ENCODE measurements at places on chromosomes 7 and 10.

DNA sequence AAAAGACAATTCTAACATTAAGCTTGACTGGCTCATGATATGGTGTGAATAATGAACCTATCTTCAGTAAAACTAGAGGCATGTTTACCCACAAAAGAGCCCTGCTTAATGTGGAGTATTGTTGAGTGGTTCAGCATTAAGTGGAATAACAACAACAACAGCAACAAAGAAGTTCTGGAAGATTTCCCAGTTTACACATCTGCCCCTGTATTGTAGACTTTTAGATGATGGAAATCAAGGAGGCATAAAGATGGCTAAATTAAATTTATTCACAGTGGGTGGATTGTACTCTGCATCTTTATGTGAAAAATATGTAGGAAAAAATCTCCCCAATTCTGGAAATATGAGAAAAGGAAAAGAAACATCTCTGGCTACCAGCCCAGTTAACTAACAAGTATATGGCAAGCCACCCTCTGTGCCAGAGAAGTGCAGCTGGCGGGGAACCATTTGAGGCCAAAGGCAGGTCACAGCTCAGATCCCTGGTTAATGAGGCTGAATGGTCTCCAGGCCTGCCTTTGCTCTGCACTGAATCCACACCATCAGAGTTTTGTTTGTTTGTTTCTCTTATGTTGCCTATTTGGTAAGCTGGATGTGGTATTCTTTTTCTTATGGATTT, 186.0 kb downstream of the SEMA3D start:
- no peak for DNase-seq

- no peak for DNase-seq
Observed at GRCh38 chr7:92635538-92635937, 45.3 kb upstream of the FAM133B start.

DNA sequence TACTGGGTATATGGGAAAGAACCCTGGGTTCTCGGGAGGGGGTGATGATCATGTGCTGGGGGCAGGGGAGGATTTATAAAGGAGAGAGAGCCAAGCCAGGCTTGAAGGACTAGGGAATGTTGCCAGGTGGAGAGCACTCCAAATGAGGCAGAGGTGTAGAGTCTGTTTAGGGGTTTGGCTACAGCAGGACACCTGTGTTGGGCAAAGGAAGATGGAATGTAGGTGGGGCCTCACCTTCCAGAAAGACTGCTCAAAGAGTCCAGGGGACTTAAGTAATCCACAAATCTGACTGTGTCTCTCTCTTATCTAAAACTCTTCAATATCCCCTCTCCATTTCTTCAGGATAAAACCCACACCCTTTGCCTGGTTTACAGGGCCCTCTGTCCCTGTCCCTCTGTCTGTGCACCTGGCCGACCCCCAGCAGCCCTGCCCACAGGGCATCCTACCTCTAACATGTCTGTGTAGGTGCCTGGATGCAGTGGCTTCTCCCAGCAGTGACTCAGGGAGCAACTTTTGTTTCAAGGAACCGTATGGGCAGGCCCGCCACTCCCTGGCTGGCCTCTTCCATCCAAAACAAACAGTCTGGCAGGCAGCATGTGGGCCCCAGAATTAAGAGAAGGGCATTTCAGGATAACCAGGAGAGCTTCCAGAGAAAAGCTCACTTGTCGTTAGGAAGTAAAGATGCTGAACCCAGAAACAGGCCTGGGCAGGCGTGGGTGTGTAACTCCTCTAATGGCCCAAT, 10.6 kb upstream of the PLEKHA1 start:
- no peak for DNase-seq

GRCh38 chr7:138980563-138981291, 462 bp downstream of the KIAA1549 start:
- DNase-seq = no peak

DNA sequence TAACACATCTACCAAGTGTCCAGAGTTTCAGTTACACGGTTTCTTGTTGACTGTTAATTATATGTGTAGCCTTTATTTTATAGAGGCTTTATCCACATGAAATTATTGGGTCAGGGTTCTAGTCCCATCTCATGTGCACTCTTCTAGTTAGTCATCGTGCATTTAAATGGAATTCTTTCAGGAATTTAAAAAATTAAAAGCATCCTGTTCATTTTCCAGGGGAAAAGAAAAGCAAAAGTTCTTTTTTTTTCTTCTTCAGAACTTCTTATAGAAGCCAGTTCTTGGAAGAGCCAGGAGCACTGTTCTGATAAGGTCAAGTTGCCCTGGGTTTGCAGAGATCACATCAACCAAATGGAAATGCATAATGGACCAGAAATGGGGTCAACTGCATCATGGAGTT, 324.7 kb downstream of the INHBA start:
- no peak for DNase-seq

GRCh38 chr7:107078517-107078966, 34.0 kb downstream of the PRKAR2B start:
- DNase-seq = peak; percentile 60

DNA sequence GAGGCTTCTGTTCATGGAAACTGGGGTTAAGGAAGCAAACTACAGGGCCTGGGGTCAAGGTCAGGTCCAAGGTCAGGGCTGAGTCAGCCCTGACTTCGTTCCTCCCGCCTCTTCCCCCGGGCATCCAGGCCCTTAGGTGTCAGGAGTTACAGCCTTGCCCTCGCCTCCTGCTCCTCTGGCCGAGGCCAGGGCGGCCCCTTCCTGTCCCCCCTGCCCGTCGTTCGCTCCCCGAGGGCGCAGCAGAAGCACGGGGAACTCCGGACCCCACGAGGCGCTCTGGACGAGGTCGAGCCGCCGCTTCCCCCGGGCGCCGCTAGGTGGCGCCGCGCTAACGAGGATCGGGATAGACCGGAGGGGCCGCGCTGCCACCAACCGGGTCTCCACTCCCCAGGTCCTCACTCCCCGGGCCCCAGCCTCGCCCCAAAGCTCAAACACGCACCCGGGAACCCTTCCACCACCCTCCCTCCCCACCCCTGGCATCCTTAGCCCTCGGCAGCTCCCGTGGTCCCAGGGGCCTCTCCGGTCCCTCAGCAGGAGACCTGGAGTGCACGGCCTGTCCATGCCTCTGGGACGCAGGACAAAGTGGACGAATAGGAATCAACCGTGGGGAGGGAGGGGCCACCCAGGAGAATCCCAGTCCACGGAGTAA, 59.2 kb upstream of the MYL10 start:
- DNase-seq = peak; percentile 66

DNA sequence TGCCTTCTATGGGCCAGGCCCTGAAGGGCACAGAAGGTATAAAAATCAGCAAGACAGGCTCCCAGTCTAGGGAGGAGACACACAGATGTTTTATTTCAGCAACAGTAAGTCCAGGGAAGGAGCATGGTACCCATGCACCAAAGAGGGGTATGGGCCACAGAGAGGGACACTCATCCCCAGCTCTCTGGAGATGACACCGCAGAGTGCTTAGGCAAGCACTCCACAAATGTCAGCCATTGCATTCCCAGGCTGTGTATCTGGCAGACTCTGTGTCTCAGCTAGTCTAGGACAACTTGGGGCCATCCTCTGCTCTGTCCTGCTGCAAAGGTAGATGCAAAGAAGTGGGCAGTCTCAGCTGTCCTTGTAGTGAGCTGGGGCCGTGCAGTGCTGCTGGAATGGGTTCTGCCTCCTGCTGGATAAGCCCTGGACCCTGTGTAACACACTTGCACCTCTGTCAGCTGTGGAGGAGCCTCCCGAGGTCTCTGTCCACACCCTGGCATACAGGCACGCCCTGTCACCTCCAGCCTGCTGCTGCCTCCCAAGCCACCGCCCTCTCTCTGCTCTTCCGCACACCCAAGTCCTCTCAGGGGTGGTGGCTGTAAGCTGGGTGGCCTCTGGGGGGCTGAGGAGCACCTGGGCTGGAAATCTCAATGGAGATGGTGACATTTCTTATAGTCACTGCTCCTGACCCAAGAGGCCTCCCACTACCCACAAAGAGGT, 57.6 kb downstream of the VOPP1 start:
- DNase-seq = no peak
